GM12891 (cell line): ENCODE measurements at places on chromosomes 11 and 22.

GRCh38 chr11:98559961-98560360 lies 460.8 kb upstream of the CNTN5 start:
- DNase-seq, result no peak

DNA sequence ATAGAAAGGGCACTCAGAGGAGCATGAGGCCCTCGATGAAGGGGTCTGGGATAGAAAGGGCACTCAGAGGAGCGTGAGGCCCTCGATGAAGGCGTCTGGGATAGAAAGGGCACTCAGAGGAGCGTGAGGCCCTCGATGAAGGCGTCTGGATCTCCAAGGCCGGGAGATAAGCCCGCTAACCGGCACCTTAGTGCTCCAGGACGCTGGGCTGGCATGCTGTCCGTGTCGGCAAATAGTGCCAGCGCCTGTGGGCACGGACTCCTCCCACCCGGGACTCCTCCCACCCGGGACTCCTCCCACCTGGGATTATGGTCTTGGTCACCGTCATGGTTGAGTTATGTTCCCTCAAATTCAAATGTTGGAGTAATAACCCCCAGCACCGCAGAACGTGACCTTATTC lies 725.3 kb downstream of the BRD1 start:
- DNase-seq, result no peak

DNA sequence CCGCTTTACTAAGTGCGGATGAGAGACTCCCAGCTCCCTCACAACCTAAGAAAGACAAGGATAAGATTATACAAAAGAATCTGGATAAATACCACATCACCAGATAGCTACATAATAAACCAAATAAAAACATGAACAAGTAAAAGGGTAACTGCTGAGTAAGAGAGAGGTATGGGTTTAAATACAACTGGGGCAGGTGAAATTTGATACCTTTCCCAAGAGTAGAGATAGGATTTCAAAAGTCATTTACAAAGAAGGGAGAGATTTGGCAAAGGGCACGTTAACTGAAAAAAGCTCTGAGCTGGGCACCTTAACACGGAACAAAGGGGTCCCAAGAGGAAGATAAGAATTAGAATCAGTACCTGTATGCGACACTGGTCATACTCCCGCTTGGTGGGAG lies 1.7 kb downstream of the UBXN1 start:
- DNase-seq, result no peak

DNA sequence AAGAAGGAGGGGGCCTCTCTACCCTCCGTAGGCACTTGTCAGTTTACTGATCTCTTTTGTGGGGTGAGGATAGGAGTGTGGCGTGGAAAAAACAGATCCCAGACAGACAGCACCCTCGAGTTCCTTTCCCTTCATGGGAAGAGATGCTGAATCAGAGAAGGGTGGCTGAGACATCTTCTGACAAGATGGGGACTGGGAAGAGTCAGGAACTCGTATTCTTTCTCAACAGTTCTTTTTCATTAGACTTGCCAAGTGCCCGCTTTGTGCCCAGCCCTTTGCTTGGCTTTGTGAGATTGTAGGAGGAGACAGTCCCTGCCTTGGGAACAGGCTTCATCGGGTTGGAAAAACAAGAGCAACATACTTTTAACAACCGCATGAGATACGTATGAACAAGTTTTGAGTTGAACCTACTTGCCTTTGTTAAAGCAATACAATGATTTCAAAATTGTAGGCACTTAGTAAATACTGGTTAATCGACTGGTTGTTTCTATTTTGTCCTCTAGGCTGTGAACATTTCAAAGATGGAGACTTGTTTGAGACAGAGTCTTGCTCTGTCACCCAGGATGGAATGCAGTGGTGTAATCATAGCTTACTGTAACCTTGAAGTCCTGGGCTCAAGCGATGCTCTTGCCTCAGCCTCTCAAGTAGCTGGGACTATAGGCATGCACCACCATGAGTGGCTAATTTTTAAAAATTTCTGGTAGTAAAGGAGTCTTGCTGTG lies 1.1 kb downstream of the RRM1 start:
- DNase-seq, result no peak

GRCh38 chr11:128468111-128468510 lies 119.2 kb downstream of the ETS1 start:
- no peak for DNase-seq

- DNase-seq, result peak; percentile 49
Observed at GRCh38 chr11:128692753-128693415, 988 bp upstream of the FLI1 start.

GRCh38 chr11:66311470-66311964 lies 5.3 kb downstream of the CD248 start:
- DNase-seq, result no peak

DNA sequence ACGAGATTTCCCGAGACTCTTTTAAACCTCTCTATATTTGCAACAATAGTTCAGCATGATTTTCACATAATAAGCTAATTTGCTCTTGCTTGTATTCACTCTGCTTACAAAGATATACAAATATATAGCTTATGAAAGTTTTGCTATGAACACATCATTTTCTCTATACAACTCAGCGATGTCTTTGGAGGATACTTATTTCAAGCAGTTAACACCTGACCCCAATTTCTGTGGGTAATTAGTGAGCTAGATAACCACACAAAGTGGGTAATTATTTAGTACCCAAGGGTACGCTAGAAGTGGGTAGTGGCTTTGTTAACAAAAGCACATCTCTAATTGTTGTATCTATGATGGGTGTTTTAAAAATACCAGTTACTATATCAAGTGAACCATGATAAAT lies 12.3 kb downstream of the BLID start:
- no peak for DNase-seq

- no peak for DNase-seq
Observed at GRCh38 chr11:95702526-95702925, 87.1 kb downstream of the FAM76B start.

DNA sequence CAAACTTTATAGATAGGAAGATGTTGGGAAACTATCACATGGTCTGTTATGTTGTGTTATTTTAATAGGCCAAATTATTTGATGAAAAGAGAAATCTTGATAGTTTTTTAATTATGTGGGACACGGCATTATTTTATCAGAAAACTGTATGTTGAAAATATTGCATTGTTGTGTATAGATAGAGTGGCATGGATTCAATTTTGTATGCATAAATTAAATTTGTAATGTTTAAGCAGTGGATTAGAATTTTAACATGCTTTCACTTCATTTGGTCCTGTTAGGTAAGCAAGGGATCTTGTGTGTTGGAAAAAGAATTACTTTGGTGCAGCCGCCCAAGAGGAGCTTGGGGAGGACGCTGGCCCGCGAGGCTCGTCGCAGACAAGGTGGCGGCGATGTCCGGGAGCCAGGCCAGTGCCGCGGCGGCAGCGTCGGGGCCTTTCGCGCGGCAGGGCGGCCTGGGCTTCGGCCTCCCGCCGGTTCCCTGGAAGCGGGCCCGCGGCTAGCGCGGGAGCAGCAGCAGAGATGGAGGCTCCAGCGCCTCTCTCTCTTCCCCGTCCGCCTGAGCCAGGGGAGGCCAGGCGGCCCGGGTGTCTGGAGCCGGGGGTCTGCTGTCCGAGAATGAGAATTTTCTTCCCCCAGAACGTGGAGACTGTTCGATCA lies 82.7 kb downstream of the GGT1 start:
- no peak for DNase-seq

GRCh38 chr22:41899992-41900651 lies 14.8 kb downstream of the SHISA8 start:
- DNase-seq, result no peak

DNA sequence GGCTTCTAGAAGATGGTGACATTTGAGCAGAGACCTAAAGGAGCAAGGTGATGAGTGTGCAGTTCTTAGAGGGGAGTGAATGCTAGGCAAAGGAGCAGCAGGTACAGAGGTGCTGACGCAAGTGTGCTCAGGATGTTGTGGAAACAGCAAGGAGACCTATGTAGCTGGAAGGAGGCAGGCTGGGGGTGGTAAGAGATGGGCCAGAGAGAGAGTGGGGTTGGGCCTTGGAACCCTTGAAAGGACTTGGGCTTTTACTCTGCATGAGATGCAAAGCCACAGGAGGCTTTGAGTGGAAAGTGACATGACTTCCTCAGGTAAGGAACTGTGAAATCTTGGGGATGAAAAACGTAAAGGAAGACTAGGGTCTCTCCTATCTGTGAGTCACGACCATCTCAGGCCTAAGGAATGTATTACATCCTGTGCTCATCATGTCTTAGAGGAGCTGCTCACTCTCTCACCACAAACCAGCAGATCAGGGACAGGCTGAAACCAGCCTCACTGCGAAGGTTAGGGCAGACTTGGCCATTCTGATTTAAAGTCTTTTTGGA lies 65.4 kb downstream of the MICAL2 start:
- no peak for DNase-seq

DNA sequence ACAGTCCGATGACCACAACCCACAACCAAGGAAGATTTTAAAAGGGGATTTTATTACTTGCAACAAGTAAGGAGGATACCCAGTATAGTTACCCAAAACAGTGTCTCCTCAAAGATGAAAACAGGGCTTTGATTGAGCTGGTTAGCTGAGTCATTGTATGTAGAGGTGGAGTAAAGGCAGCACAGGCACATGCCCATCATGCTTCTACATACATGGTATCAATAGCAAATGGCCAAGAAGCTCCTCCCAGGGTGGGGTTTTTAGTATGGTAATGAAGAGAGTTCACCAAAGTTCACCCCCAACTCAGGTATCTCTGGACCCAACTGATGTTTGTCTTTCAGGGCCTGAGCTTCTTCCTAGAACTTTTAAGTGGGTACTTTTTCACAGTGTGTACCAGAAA lies 157.1 kb upstream of the CEP126 start:
- DNase-seq, result no peak

- DNase-seq, result no peak
Observed at GRCh38 chr11:33452836-33453624, 195.8 kb downstream of the HIPK3 start.
